NCI-H2171 (cell line): ENCODE measurements at places on chromosomes 12 and 14.

- no peak for DNase-seq
Observed at GRCh38 chr12:88141425-88141773, 489 bp downstream of the CEP290 start.

- no peak for DNase-seq
Observed at GRCh38 chr12:15928346-15928745, 17.2 kb downstream of the DERA start.

- no peak for DNase-seq
Observed at GRCh38 chr12:124015494-124016461, 42.8 kb downstream of the ZNF664 start.

GRCh38 chr14:85687456-85687855 is 157.5 kb downstream of the FLRT2 start:
- no peak for DNase-seq

DNA sequence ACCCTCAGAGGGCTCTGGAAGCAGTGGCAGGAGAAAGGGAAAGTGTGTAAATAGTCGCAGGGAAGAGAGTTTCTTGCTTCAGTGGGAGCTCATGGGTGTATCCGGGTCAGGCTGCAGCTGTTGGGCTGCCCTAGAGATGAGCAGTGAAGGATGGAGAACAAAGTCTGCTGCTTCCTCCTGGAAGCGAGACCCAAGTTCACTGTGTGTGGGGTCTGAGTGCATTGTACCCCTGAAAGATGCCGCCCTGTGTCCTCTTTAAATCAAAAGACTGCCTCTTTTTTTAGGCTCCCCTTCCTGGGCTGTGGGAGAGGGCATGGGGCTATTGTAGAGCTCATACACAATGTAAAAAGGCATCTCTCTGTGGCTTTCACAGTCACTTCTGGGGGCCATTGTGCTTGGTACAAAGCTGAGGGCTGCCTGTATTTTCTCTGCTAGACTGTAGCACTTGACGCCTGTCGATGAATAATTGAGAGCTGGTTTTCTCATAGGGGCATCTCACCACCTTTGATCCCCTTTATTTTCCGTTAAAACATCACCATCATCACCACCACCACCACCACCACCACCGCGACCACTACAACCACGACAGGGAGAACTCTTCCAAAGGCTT is 16.7 kb downstream of the CHST11 start:
- no peak for DNase-seq

GRCh38 chr14:33768458-33768830 is 182.4 kb downstream of the EGLN3 start:
- no peak for DNase-seq

GRCh38 chr12:83335748-83336147 is 649.0 kb downstream of the TMTC2 start:
- no peak for DNase-seq

DNA sequence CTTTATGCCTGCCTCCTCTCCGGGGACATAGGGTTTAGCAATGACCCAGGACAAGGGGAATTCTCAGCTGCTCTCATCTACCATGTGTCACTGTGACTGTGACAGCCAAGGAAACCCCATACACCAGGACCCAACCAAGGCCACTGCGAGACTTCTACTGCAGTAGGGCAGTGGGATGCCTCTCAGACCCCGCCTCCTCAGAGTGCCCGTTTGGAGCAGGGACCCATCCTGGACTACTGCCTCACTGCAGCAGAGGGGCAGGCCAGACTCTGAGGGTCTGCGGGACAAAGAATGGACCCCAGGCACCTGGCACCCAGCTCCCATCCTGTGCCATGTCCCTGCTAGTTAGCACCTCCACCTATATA is 71.3 kb upstream of the DDX11 start:
- no peak for DNase-seq

DNA sequence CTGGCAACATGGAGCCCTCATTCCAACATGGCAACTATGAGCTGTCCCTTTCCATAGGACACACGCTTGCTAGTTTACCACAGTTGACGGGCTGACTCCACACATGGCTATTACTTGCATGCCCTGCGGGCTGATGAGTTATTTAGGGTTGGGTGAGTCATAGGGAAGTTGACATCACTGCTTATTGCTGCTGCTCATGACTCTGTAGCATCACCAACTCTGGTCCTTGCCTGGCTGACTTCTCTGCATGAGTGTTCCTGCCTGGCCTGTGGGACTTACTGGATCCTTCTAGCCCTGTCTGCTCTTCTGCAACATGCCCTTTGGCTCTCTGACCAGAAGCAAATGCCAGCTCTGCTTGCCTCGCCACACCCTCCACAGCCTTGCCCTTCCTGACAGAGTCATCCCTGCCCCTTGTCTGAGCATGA is 199.5 kb downstream of the ANO6 start:
- DNase-seq = no peak

GRCh38 chr14:55241673-55242072 is 29.5 kb upstream of the FBXO34 start:
- no peak for DNase-seq

DNA sequence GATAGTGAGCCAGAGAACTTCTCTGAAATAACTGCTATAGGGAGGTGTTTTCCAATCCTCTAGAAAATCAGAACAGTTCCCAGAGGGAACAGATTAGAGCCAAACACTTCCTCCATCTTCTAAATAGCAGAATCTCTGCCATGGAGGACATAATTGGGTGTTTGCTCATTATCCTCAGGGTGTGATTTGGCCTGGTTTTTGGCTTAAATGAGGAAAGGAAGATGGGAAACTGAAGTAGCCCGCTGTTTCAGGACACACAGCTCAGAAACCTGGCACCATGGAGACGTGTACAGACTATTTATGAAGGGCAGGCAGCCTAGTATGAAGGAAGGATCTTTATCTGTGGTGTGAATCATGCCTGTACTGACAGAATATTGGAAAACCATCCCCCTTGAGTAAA is 231.7 kb upstream of the PRKD1 start:
- no peak for DNase-seq

GRCh38 chr12:262817-263216 is at the start of gene SLC6A13:
TSS of gene SLC6A13 (minus strand) at chr12:262836. CDS start at chr12:260052, 2,784 bp downstream.
- no peak for DNase-seq

GRCh38 chr12:11649413-11650285 is at the start of gene ETV6:
TSS of gene ETV6 (plus strand) at chr12:11649674. CDS start at chr12:11650128, 454 bp downstream.
- no peak for DNase-seq

- no peak for DNase-seq
Observed at GRCh38 chr14:69270097-69270496, 10.1 kb downstream of the GALNT16 start.

- DNase-seq = no peak
Observed at GRCh38 chr14:24084440-24084839, 9.7 kb upstream of the PCK2 start.

DNA sequence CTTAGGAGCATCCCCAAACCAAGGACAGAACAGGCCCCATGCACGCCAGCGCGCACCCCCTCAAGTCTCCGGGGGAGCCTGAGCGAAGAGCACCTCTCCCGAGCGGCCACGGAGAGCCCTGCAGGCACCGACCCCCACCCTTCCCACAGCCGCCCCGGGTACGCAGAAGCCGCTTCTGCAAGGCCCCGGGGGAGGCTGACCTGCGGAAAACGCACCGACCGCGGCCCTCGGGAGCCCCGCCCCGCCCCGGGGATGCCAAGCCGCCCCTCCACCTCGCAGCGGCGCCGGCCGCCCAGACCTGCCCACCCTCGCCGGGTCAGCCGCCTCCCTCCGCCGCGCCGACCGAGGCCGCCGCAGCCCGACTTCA is 385 bp downstream of the CAPRIN2 start:
- no peak for DNase-seq

DNA sequence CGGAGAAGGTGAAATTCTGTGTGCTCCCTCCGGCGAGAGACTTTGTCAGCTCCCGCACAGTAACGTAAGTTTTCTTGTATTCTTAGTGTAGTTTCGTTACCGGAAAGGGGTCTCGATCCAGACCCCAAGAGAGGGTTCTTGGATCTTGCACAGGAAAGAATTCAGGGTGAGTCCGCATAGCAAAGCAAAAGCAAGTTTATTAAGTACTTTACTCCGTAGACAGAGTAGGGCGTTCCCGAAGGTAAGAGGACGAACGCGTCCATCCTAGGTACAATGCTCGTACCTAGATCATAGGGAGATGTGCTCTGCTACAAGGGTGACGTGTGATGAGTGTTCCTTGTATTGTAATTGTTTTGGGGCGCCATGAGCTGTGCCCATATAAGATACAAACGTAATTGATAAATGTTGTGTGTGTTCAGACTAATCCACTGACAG is 293 bp downstream of the IFI27L1 start:
- DNase-seq = no peak

GRCh38 chr14:99667045-99667444 is 17.1 kb upstream of the CYP46A1 start:
- DNase-seq = no peak

DNA sequence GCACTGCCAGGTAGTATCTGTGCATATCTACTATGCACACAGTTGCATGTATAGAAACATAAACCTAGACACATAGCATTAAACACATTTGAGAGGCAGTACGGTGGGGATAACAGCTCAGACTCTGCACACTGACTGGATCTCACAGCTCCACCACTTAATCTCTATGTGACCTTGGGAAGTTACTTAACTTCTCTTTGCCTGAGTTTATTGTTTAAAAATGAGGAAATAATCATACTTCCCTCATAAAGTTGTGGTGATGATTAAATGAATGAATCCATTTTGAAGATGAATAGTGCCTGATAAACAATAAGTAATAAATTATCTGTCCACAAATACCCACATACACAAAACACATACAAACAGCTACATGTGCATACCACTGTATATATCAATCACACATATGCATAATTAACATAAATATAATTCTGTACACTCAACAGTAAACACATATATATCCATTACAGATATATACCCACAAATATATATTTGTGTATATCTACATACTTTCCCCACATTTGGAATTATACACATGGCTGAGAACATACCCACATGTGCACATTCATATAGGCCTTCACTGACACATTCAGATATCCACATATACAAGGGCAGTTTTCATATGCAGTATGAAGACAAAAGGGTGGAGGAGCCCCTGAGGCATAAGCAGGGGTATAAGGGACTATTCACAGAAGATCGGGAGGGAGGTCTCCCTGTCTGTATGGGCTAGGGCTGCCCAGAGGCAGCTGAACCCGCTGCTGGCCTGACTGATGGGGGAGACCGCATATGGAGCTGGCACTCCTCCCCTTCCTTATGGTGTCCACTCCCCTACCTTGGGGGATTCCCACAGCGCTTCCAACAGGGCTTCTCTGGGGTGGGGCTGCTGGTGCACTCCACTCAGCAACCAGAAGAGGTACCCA is 5.9 kb downstream of the CDH24 start:
- no peak for DNase-seq

- DNase-seq = no peak
Observed at GRCh38 chr12:6535960-6536847, 1.9 kb downstream of the GAPDH start.

GRCh38 chr12:69405566-69405865 is 46.0 kb downstream of the YEATS4 start:
- DNase-seq = no peak

DNA sequence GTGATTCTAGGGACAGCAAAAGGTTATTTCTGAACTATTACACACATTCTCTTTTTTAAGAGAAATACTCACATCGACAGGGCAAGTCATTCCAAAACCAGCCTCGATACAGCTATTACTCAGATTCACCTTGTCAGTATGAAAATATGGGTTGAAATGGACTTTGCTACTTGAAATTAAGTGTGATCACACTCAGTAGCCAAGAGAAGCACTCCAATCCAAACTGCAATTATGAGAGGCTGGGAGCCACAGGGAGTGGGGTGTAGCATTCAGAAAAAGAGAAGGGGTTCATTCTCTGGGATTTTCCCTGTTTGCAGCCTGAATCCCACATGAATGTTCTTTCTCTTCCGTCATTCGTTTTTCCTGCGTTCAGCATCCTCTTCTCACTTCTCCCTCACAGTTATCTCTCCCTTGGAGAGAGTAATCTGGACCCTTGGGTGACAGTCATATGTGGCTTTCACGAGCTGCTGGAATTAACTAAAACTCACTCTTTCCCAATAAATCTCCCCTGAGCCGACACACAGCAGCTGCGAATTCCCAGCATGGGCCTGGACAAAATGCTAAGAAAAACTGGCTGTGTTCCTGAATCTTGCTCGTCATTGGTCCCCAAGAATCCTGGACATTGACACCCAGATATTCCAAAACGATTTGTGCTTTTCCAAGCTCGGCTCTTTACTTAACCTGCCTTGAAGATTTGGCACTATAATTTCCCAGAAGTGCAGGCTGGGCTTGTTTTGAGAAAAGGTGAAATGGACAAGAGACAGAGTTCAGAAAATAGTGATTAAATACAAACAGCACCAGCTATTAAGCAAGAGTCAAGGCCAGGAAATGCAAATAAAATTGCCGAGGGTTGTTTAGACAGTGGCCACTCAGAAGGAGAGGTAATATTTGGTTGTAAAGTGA is 199.5 kb upstream of the PLEKHG7 start:
- DNase-seq = no peak

- DNase-seq = no peak
Observed at GRCh38 chr12:65532764-65533163, 254.3 kb downstream of the MSRB3 start.

DNA sequence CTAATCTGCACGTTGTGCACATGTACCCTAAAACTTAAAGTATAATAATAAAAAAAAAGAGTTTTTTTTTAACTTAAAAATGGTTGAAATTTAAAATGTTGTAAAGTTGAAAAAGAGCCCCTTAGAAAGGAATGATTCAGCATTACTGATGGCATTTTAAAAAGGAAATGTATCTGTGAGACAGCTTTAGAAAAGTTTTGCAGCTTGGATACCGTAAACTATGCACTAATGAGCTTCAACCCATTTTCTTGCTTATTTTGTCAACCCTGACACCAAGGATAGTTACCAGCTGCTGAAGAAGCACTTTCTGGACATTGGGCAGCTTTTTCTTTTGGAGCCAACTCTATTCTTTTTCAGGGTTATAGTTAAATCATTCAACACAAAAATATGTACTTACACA is 4.3 kb downstream of the BICD1 start:
- DNase-seq = no peak

GRCh38 chr14:102394717-102395375 is 32.1 kb downstream of the TECPR2 start:
- no peak for DNase-seq

DNA sequence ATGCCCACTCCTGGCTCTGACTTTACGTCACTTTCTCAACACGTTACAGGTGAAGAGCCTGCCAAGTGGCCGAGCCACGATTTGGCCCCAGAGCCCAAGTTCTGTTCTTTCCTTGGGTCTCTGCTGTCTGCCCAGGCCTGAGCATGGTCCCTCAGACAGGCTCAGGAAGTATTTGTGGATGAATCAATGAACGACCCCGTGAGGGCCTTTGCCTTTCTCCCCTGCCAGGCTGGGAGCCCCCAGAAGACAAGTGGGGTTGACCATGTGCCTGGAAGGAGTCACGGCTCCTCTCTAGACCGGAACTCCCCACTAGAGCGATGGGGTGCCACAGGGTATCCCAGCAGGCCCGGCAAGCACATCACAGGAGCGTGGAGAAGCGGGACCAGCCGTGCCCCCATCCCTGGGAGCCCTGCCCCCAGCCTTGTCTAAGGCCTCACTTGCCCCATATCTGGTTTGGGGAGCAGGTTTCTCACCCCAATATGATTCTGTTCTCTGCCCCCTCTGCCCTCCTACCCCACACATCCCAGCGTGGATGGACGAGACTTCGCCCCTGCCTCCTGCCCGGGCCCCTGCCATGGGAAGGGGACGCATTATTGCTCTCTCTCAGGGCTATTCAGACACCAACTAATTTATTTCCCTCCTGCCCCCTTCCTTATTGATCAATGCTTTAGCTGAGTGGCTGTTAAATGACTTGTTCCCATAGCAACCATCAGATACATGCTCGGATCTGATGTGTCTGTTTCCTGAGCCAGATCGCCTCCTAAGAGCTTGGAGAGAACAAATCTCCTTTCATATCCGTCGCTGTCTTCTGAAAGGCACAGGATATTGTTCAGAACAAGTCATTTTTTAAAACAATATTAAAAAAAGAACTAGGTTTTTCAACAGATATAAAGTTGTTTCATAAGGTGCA is 69.0 kb downstream of the DIO3 start:
- DNase-seq = no peak
